Natural killer cell treated with Interleukin-12 subunit alpha and Interleukin-12 subunit beta and Interleukin-15 and Interleukin-18, amount 100 ng/mL, for 72 hours (primary cell): ENCODE measurements at places on chromosomes 1 and 21. TPM values are rescaled to one million over a fixed set of nuclear protein-coding genes. Genes with fewer than 3 reads are reported as not detected.

DNA sequence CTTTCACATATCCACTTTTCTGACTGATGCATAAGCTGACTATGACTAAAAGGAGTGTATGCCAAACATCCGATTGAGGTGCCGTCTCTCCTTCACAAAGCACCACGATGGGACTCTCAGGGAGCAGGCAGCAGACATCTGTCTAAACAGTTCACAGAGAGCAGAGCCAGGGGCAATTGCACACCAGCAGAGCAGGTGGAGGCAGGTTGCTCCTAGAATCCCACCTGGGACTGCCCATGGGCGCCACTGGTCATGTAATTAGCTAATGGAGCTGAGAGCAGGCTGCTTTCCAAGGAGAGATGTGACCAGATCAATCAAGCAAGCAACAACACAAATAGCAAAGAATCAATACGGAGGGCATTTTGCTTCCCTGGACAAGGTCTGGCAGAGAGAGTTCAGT, 30.5 kb upstream of the COA6 start:
- DNase-seq: no peak
- H3K27me3 ChIP-seq: peaks cover 32% of the 10 kb centered on the region
- H3K4me1 ChIP-seq: no peaks in the 10 kb centered on the region
- no peak overlapping the region for H3K4me3 ChIP-seq

Gene ARHGAP29
- total RNA-seq: not detected

Gene OR2T33
- total RNA-seq: not detected

Gene OR2T11
- total RNA-seq: not detected

Gene TRIM58
- 0.50 TPM for total RNA-seq

GRCh38 chr1:59107516-59107915, 189.4 kb upstream of the FGGY start:
- no peak for DNase-seq
- no peak overlapping the region for H3K4me3 ChIP-seq
- H3K4me1 ChIP-seq: no peaks in the 10 kb centered on the region
- H3K36me3 ChIP-seq: no peaks in the 10 kb centered on the region

- no peak overlapping the region for H3K27ac ChIP-seq
- DNase-seq: peak; percentile 25
- H3K36me3 ChIP-seq: no peaks in the 10 kb centered on the region
- peaks cover 29% of the 10 kb centered on the region for H3K27me3 ChIP-seq
- H3K4me3 ChIP-seq: no peak overlapping the region
- H3K4me1 ChIP-seq: no peaks in the 10 kb centered on the region
Observed at GRCh38 chr1:230728710-230729392, 14.9 kb upstream of the AGT start.

GRCh38 chr1:47694011-47694890, 256.4 kb downstream of the FOXD2 start:
- no peak for DNase-seq
- H3K27me3 ChIP-seq: peaks cover 9% of the 10 kb centered on the region
- no peak overlapping the region for H3K27ac ChIP-seq
- no peaks in the 10 kb centered on the region for H3K36me3 ChIP-seq
- no peak overlapping the region for H3K4me3 ChIP-seq

Gene ADAMTSL4
- 1.0 TPM for total RNA-seq

DNA sequence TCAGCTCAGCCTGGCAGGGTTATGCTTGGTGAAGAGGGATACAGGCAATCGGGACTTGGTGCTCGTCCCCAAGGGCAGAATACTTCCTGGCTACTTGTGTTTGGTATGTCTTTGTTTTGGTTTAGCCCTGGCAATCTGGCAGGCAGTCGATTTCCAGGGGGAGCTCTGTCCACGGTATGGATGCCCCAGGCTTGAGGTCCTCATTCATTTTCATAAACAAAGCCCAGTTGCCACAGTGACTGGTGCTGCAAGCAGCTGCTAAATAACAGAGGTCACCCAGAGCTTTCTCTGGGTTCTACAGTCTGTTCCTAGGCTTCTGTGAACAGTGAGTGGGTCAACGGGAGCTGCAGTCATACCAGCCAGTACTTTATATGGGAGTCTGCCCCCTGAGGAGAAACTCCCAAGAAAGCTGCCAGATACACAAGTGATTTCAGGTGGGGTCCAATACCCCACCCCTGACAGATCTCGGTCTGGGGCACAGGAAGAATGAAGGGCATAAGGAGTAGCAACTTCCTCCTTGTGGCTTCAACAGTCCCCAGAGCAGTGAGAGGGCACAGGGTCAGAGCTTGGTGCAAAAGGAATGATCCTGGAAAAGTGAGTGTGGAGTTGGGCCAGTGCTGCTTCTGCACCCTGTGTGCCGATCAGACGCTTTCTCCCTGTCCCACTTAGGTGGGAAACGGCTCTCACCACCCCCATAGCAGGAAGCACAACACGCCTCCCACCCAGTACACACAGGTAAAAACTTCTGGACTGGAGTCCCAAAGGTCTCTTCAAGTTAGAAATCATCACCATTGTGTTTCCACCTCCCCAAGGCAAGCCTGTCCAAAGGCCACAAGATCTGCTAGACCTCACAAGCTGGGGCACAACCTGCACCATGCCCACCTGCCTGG, 55.5 kb downstream of the TGFBR3 start:
- H3K27me3 ChIP-seq: no peaks in the 10 kb centered on the region
- no peak for DNase-seq
- peak overlapping the region; percentile 73 for H3K27ac ChIP-seq
- no peaks in the 10 kb centered on the region for H3K36me3 ChIP-seq
- H3K4me3 ChIP-seq: peak overlapping the region; percentile 32

DNA sequence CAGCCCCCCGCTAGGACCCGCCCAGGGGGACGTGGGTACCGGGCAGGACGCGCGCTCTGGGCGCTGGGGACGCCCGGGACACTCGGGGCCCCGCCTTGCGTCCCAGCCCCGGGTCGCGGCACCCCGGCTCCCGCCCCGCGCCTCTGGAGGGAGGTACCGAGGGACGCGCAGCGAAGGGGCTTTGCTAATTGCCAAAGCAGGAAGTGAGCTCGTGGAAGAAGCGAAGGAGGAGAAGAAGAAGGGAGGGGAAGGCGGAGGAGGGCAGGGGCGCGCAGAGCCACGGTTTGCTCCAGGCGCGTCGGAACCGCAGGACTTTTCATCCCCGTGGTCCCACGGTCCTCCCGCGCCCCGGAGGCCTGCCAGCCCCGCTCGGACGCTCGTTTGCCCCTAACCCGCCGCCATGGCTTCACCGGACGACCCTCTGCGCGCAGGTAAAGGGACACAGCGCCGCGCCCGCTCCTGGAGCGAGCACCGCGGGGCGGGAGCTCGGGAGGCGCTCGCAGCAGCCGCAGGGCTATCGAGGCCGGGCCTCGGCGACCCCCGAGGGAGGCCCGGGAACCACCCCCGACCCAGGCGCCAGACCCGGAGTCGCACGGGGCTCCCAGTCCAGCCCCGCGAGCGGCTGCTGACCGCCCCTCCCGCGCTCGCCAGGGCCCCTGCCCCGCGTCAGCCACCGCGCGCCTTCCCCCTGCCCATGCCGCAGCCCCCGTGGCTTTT, 1.3 kb downstream of the EDARADD start:
- H3K36me3 ChIP-seq: no peaks in the 10 kb centered on the region
- H3K27me3 ChIP-seq: no peaks in the 10 kb centered on the region
- peak overlapping the region; percentile 79 for H3K27ac ChIP-seq
- H3K4me1 ChIP-seq: peaks cover 29% of the 10 kb centered on the region
- DNase-seq: no peak
- peak overlapping the region; percentile 93 for H3K4me3 ChIP-seq
